Caudate nucleus (tissue), 63 donors: ENCODE measurements at places on chromosomes 11 and 22.

- no peak for DNase-seq
Observed at GRCh38 chr11:68050371-68050841, 11.6 kb downstream of the TCIRG1 start.

DNA sequence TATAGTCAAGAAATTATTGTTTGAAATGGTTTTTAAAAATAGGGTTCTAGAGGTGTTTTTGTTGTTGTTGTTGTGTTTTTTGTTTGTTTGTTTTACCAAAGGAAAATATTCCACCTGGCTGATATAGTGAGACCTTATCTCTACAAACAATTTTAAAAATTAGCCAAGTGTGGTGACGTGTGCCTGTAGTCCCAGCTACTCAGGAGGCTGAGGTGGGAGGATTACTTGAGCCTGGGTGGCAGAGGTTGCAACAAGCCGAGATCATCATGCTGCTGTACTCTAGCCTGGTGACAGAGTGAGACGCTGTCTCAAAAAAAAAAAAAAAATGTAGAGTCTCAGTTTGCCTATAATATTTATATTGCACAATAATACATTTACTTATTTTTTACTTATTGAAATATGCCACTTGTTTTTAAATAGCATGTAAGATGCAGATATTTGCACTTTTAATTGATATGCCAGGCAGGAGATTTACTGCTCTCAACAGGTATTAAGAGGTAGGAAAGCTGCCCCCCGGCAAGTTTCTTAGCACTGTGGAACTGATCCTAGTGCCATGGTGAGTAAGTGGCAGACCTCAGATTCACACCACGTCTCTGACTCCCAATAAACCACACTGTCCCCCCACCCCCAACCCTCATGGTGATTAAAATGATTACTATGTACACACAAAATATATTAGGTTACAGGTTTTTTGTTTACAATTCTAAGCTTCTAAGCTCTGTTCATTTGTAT lies 157.4 kb downstream of the TEAD1 start:
- no peak for DNase-seq

DNA sequence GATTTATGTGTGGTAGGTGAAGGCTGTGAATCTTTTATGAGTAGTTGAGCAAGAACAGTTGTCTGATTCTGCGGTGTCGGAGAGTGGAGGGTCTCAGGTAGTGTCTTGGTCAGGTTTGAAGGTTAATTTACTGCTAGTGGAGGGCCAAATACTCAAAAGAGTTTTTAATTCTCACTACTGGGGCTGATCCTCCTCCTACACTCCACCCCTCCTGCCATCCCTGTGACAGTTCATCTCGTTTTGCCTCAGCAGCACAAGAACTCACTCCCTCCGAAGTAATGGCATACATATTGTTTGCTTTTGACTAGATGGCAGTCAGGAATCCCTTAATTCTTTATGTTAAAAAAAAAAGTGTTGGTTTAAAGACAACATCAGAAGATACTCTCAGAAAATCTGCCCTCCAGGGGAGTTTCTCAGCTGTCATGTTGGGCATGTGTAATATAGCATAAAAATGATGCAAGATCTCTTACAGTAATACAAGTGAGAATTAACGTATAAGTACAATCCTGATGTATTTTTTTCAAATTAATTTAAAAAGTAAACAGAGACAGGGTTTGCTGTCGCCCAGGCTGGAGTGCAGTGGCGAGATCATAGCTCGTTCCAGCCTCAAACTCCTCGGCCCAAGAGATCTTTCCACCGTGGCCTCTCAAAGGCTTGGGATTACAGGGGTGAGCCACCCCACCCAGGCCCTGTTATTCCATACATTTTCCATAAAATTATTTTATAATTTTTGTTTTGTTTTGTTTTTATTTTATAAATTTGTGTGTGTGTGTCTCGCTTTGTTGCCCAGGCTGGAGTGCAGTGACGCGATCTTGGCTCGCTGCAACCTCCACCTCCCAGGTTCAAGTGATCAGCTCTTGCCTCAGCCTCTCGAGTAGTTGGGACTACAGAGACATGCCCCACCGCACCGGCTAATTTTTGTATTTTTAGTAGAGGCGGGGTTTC lies 1.3 kb downstream of the FAR1 start:
- no peak for DNase-seq

- no peak for DNase-seq
Observed at GRCh38 chr11:133895061-133895479, 49.8 kb upstream of the SPATA19 start.
